Left ventricle myocardium superior (tissue), 1 donor: ENCODE measurements at places on chromosomes 4 and X.
A peak's percentile ranks its signal among the peaks of the same experiment; 100 is the strongest.

DNA sequence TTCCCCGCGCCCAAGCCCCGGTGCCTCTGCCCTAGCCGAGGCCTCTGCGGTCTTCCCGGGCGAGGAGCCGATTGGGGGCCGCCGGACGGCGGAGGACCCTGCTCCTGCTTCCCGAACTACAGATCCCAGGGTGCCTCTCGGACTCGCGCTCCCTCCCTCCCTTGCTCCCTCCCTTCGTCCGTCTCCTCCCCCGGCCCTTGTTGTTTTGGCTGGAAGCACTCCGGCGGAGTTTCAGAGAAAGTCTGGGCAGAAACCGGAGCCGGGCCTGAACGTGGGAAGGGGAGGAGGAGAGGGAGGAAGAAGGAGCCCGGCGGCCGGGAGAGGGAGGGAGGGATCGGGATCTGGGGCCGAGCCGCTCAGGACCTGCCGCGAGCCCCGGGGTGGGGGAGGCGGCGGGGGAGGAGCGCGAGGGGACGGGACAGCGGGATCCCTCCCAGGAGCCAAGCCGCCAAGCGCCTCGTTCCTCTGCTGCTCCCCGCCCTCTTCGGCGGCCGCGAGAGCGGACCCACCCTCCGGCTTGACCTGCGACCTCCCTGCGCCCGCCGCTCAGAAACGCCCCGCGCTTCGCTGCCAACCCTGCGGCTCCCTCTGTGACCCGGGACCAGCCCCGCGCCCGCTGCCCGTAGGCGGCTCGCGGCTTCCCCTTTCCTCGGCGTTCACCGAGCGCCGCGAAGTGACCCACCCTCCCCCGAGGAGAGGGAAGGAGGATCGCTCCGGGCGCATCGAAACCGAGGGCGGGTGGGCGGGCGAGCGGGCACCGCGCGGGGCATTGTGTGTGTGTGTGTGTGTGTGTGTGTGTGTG, 496 bp upstream of the GAB1 start:
- DNase-seq, result peak; percentile 94

- DNase-seq, result no peak
These were observed 101.3 kb upstream of the MAGEB10 start for GRCh38 chrX:27706526-27706925.

GRCh38 chr4:101339332-101339731, 8.0 kb downstream of the PPP3CA start:
- DNase-seq, result no peak

GRCh38 chr4:1200425-1201035, 28.1 kb upstream of the SPON2 start:
- peak; percentile 76 for DNase-seq

GRCh38 chr4:185782523-185782922, 29.5 kb downstream of the SORBS2 start:
- DNase-seq, result no peak

DNA sequence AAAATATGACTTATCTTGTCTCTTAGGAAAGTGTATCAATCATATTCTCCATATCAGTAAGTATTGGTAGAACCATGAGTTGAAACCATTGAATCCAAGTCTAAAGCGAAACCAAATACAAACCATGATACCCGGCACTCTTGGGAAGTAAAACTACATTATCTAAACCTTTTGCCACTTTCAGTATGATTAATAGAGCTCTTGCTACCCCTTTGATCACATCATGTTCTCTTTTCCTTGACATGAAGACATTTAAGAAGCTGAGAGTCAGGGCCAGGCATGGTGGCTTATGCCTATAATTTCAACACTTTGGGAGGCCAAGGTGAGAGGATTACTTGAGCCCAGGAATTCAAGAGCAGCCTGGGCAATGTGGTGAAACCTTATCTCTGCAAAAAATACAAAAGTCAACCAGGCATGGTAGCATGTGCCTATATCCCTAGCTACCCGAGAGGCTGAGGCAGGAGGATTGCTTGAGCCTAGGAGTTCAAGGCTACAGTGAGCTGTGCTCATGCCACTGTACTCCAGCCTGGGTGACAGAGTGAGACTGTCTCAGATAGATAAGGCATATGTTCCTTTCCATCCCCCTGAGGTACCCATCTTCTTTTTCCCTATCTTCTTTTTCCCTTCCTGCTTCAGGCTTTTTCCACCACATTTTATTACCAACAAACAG, 45.4 kb downstream of the CEP135 start:
- no peak for DNase-seq

GRCh38 chr4:156946516-156947424, 24.8 kb downstream of the PDGFC start:
- no peak for DNase-seq

DNA sequence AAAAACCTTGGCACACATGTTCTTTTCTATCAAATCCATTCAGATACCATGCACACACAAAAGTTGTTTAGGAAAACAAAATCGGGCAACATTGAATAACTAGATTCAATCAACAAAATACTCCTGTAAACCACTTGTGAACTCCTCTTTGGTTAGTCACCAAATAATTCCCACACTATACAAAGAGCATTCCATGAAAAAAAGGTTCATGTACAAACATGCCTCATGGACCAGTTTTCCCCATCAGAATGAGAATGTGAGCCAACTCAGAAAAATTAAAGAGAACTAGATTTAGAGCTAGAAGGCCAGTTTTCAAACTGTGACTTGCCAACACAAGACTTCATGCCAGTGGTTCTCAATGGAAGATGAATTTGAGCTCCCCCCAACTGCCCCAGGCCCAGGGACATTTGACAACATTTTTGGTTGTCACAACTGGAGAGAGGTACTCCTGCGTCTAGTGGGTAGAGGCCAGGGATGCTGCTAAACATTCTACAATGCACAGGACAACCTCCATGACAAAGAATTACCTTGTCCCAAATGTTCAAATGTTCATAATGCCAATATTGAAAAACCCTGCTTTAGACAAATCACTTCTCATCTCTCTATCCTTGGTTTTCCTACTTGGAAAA, 55.4 kb downstream of the GPC3 start:
- DNase-seq, result no peak

GRCh38 chr4:183276106-183276505, 44.0 kb downstream of the CLDN22 start:
- DNase-seq, result no peak

- DNase-seq, result no peak
These were observed 4.2 kb downstream of the RPS4X start for GRCh38 chrX:72272868-72273267.

DNA sequence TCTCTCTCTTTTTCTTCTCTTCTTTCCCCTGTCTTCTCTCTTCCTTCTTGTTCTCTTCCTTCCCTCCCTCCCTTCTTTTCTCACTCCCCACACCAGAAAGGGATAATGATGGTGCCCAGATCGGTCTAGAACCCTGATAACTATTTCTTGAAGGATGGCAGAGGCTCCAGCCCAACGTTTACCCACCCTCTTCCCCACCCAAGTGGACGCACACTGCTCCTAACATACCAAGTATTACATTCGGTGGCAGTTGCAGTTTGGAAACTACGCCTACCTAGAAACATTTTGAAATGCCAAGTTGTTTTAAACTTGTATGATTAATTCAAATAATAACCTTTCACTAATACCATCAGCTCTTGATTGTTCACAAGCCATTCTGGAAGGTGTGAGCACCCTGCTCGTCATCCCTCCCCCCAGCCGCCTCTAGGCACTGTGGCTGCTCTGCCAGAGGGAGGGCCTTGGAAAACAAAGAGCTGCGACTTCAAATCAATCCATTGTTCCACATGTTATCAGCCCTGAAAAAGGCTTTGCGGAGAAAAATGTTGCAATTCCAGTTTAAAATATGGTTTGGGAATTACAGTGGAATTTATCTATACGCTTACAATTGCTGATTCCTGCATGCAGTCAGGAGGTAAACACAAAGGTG, 1017.5 kb upstream of the TENM3 start:
- no peak for DNase-seq

- no peak for DNase-seq
These were observed 69.2 kb upstream of the MAML3 start for GRCh38 chr4:140223056-140223810.

GRCh38 chr4:145042601-145043285, 55.3 kb downstream of the ANAPC10 start:
- no peak for DNase-seq

DNA sequence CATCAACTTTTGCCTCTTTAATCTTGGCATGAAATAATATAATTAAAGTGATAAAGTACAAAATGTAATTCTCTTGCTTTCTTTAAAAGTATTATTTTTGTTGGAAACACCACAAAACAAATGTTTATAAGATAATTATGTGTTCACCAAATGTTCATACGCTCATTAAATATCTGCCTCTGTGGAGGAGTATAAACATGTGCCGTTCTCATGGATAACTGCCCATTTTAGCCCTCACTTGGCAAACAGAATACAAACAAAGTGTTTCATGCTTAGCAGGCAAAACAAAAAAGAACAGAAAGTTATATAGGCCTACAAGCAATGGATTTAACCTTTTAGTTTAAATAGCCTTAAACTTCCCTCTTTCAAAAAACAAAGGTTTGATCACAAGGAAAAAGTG, 800.5 kb upstream of the DIAPH2 start:
- DNase-seq, result no peak

- peak; percentile 31 for DNase-seq
These were observed 16.0 kb downstream of the LRPAP1 start for GRCh38 chr4:3516061-3516835.
